ENCODE measurements at places on chromosomes 2 and 18. TPM values are rescaled to one million over a fixed set of nuclear protein-coding genes. Genes with fewer than 3 reads are reported as not detected.

COL4A3 gene
- 1.3 TPM for total RNA-seq

IL1R1 gene
- 35.7 TPM for total RNA-seq

ABCA12 gene
- total RNA-seq = 0.23 TPM

RIT2 gene
- not detected for total RNA-seq

GPR39 gene
- total RNA-seq = 6.9 TPM

KANSL1L gene
- 0.41 TPM for total RNA-seq

POTEC gene
- total RNA-seq = not detected

TMEM87B gene
- total RNA-seq = 16.2 TPM

PLGLB2 gene
- total RNA-seq = 0.16 TPM

Data from A549 treated with Hydrocortisone at 1 μM for 4 hours (cell line).